Suppressor macrophage treated with lipopolysaccharide for 4 hours (primary cell): ENCODE measurements at places on chromosomes 3 and 15.

- DNase-seq, result no peak
Measured at GRCh38 chr3:117399311-117400078, 689.9 kb downstream of the TUSC7 start.

GRCh38 chr15:71545223-71545760 is 265.1 kb upstream of the NR2E3 start:
- DNase-seq, result no peak

- no peak for DNase-seq
Measured at GRCh38 chr15:55060836-55061235, 135.9 kb downstream of the RSL24D1 start.

DNA sequence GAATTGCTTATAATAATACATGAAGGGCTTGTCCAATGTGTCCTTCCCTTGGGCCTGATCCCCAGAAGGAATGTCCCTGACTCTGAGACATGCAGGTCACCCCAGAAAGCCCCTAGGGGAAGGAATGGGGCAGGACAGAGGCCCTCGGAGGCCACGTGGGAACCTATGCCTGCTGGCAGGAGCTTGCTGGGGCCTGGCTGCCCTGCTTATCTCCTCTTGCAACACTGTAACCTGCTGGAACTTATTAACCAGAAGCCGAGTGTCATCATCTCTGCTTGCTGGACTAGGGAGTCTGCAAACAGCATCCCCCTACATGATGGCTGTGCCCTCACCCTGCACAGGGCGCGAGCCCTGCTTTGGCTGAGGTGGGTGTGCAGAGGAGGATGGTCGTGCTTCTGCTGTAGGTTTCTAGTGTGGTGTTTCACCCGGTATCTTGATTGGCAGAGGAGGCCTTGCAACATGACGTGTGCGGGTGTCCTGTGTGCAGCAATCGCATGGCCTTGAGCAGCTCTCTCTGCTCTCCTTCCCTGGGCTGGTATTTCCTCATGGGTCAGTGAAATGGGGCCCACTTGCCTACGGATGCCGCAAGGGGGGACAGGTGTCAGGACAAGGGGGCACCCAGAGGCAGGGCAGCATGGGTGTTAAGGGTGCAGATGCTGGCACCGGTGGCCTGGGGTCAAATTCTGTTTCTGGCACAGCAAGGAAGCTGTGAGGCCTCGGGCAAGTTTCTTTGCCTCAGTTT is 5.0 kb downstream of the CHST13 start:
- peak; percentile 10 for DNase-seq

- DNase-seq, result peak; percentile 41
Measured at GRCh38 chr15:35545316-35545823, 595 bp downstream of the DPH6 start.

GRCh38 chr15:60708684-60709083 is 229.7 kb upstream of the ICE2 start:
- DNase-seq, result no peak

GRCh38 chr3:16183601-16184270 is 9.3 kb downstream of the GALNT15 start:
- no peak for DNase-seq
